ENCODE measurements at places on chromosomes 2 and 18.
A peak's percentile ranks its signal among the peaks of the same experiment; 100 is the strongest.

DNA sequence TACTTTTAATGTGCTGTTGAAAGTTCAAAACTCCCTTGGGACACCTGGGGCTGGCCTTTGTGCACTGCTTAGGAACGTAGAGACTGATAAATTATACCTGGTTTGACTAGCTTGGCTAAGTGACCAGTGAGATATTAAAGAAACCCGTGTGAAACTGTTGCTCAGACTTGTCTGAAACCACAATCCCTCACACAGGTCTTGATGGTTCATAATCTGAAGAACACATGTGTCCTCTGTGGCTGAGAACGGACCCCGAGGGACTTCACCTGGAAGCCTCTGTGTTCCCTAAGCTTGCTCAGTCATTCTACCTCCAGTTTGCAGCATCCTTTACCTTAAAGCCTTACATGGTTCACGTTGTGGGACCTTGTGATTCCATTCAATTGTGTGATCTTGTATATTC is 218.8 kb downstream of the CBLN2 start:
- no peak for DNase-seq

- peak; percentile 75 for DNase-seq
Observed at GRCh38 chr2:9333591-9334171, 89.6 kb downstream of the ITGB1BP1 start.

GRCh38 chr2:109721626-109722025 is 72.5 kb upstream of the RGPD5 start:
- no peak for DNase-seq

DNA sequence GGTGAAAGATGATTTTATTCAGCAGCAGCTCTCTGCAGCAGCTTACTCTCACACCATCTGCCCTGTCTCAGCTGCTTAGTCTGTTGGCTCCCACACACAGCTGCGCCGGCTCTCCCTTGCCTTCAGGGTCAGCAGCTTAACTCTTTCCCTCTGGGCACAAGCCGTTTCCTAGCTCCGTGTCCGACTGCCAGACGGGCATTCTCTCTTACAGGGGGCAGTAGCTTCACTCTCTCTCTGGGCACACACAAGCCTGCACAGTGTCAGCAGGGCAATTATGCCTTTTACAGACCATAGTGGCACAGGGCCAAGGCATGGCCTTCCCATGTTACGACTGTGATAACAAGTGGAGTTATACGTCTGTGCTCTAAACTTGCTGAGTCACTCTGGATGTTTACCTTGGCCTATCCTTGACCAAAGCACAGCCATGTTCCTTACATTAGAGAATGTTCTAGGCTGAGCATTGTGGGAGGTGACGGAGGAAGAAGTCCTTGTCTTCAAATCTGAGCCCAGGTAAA is 31.7 kb downstream of the PCARE start:
- DNase-seq, result no peak

DNA sequence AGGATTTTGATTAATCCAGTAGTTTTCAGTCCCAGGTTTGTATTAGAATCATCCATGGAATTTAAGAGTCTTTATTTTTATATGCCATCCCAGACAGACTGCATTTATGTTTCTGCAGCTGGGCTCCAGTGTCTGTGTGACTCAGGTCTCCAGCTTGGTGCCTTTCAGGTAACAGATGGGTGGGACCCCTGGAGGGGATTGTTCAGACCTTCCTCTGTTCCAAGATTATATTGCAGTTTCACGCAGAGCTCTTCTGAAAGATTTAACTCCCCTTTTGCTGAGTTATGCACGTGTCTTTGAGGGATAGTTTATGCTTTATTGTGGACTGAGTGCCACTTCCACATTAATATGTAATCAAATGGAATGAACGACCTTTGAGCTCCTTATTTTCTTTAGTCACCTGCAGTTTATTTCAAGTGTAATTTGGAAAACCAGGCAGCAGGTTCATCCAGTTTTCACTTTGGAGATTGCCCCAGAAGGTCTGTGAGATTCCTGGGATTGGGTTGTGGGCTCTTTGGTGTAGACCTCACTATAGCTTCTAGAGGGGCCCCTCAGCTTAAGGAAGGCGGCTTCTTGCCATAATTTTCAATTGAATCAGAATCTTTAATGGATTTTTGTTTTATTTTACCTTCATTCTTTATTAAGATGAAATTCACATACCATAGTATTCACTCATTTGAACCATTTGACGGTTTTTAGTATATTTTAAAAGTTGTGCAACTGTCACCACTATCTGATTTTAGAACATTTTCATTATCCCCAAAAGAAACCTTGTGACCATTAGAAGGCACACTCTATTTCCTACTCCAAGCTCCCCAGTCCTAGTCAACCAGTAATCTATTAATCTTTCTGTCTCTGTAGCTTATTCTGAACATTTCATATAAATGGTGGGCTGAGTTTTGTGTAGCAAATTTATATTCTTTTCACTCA is 135.0 kb downstream of the WDSUB1 start:
- no peak for DNase-seq

DNA sequence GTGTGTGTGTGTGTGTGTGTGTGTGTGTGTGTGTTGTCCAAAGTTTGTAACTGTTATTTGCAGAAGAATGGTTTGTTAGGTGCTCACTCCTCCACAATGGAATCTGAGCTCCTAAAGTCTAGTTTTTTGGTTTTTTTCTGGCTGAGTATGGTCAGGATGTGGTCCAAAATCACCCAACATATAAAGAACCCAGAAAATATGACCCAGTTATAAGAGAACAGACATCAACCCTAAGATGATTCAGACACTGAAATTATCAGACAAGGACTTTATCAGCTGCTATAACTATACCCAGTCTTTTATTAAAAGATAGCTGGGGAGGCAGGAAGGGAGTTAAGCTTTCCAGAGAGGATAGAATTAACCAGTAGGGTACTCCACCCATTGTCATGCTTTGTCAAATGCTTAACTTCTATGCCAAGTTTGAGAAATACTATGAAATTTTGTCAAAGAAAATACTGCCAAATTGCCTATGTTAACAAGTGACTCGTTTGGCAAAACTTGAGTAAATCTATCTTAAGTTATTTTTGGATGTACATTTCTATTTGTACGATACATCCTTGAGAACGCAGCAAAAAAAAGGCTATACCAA is 57.5 kb downstream of the TANK start:
- no peak for DNase-seq

DNA sequence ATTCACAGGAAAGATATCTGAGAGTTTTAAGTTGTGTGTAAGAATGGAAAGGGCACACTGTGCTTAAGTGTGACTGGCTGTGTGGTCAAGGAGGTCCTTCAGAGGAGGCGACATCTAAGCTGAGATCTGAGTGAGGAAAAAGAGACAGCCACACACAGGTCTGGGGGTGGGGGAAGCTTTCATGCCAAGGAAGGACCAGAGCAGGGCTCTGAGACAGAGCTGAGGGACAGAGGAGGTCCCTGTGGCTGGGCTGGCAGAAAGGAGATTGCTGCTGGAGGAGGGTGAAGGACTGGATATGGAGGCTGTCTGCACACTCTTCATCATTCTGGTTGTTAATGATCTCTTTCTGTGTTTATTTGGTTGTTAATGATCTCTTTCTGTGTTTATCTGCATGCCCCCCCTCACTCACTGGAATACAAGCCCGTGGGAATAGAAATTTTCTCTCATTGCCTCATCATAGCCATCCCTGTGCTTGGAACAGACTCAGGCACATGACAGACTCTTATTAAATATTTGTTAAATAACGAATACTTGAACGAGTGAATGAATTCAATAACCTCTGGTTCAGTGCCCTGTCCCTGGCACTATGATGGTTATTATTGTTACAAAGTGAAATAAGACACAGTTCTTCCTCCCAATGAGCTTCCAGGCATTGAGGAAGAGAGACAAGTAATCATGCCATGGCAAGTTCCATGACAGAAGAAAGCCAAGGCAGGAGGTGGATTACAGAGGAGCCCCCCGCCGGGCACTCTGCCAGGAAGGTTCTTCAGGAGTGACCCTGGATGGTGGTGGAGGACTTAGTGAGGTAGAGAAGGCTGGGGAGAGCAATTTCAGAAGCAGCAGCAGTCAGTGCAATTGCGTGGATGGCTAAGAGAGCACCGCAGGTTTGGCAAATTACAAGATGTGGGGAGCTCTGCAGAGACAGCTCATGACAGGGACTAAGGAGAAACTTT is 399.4 kb upstream of the HS6ST1 start:
- no peak for DNase-seq

DNA sequence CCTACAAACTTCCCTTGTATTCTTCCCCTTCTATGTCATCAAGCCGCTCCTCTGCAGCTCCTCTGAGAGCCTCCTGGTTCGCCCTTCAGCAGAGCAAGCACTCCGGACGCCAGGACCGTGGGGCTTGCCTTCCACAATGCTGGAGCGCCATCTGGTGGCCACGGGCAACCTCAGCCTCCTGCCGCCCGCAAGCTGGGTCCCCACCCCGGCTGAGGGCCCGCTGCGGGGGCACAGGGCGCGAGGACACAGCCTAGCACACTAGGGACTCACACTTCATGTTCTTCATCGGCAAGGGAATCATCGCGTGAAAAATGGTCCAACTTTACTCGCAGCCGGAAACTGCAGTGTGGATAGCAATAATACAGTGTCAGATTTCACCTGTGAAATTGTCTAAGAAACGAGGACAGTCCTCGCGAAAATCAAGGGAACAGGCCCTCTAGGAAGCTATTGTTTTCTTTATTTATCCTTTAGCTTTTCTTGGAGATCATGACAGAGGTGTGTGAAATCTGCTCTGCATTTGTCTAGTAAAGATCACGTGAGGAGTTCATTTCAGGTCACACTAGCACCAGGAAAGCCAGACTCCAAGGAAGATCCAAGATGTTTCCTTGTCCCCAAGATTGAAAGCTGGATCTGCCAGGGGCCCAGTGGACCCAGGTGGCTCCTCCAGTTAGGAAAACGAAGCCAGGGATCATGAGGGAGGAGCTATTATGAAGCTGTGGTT is 5.8 kb downstream of the PRLH start:
- peak; percentile 77 for DNase-seq

DNA sequence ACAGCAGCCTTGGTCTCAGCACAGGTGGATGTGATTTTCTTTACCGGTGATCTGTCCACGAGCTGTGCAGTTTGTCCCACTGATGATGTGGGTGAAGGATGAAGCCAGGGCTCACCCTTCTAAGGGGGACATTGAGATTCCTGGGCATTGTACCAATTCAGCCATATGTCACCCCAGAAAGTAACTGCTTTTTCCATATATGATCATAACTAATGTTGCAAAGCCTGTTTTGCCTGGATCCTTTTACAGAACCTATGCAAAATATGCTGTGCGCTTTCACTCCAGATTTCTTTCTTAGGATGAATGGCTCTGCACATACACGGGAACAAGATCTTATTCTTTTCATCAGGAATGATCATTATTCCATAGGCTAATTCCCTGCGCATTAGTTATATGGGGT is 96.9 kb upstream of the POU3F3 start:
- DNase-seq, result no peak

GRCh38 chr18:25192065-25192464 is 159.9 kb downstream of the ZNF521 start:
- DNase-seq, result no peak

DNA sequence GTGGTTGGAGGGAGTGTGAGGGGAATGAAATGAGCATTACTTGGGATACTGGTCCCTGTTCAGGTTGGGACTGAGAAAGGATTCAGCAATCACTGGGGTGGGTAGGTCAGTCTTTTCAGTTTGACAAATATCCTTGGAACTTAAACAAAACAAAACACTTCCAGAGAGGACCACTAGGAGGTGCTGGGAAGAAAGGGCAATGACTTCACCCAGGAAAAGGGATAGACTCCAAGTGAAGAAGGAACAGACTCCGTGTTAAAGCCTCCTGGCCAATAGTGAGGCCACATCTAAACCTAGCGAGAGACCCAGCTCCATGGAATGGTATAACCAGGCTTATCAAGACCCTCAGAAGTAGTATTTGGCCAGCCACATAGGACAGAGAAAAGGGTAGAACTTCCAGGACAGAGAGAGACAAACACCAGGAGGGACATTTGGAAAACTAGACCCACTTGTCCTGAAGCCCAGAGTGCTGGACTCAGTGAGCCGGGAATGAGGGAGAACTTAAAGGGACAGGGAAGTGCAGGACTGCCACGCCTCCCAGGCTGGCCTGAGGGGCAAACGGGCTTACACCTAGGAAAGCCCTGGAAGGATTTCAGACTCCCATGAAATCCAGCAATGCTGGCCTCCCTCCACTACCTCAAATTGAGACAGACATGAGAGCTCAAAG is 19.6 kb upstream of the KCNG3 start:
- DNase-seq, result peak; percentile 14

DNA sequence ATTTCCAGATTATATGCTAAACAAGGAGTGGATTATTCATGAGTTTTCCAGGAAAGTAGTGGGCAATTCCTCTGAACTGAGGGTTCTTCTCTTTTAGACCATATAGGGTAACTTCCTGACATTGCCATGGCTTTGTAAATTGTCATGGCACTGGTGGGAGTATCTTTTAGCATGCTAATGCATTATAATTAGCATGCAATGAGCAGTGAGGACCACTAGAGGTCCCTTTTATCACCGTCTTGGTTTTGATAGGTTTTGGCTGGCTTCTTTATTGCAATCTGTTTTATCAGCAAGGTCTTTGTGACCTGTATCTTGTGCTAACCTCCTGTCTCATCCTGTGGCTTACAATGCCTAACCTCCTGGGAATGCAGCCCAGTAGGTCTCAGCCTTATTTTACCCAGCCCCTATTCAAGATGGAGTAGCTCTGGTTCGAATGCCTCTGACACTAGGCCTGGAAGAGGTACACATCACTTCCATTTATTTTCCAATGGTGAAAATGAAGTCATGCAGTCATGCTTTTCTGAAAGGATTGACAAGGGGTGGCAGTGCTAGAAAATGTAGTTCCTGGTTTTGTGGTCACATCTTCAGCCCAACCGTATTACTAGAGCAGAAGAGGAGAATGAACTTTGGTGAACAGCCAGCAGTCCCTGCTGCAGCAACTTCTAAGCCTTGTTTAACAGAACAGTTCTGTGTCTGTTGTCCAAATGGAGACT is 26.6 kb upstream of the ITGA4 start:
- no peak for DNase-seq

- DNase-seq, result no peak
Observed at GRCh38 chr18:79332646-79333045, 63.1 kb upstream of the NFATC1 start.

Measured in RCC 7860 (cell line).